ENCODE measurements at places on chromosomes 12 and 14.

DNA sequence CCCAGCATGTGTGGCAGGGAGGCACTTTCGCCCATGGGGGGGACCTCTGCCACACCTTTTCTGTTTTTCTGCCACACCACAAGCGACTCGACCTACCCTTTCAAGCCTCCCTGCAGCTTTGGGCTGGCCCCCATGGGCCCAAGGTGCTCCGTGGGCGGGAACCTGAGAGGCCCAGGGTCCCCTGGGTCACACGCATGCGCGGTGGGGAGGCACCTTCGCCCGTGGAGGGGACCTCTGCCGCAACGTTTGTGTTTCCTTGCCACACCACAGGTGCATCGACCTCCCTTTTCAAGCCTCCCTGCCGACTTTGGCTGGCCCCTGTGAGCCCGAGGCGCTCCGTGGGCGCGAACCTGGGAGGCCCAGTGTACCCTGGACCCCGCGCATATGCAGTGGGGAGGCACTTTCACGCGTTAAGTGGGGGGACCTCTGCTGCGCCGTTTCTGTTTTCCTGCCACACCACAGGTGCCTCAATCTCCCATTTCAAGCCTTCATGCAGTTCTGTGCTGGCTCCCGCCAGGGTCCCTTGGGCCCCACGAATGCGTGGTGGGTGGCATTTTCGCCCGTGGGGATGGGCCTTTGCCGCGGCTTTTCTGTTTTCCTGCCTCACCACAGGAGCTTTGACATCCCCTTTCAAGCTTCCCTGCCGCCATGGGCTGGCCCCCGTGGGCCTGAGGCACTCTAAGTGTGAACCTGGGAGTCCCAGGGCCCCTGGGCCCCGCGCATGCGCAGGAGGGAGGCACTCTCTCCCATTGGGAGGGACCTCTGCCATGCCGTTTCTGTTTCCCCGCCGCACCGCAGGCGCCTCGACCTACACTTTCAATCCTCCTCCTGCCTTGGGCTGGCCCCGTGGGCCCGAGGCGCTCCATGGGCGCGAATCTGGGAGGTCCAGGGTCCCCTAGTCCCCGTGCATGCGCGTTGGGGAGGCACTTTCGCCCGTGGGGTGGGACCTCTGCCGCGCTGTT, 332.2 kb downstream of the ALG10 start:
- DNase-seq: no peak

DNA sequence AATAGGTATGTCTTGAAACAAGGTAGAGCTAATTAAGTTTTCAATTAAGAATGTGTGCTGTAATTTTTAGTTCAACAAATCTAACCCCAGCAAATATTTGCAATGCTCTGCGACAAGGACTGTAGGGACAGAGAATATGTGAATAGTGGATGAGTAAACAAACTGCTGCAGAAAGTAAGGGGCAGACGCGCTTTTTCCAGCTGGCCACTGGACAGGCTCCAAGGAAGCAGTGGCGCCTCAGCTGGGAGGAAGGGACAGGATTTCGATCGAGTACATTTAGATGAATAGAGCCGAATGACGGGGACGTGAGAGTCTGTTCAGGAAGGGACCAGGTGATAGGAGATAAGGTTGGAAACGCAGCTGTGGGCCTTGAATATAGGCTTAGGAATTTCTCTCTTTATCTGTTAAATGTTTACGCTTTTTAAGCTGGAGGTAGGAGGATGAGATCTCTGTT, 69.3 kb downstream of the ELK3 start:
- DNase-seq: no peak

DNA sequence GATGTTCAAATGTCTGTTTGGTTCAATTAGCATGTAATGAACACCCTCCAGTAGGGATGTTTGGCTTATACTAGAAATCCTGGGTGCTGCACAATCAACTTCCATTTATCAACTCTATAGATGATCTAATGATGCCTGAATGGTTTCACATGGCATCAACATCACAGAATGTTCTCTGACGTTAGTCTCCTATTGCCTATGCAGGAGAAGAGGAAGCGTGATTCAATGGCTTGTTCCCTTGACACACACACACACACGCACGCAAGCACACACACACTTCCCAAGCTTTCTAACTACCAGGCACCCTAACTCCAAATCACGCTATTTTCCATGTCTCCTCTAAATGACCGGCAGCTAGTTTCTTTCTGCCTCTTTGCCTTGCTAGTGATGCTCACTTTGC, 49.3 kb downstream of the PKP2 start:
- no peak for DNase-seq

GRCh38 chr14:54662491-54663133, 95.7 kb downstream of the SAMD4A start:
- no peak for DNase-seq

- DNase-seq: no peak
Observed at GRCh38 chr14:87113286-87113685, 879.7 kb downstream of the GALC start.

DNA sequence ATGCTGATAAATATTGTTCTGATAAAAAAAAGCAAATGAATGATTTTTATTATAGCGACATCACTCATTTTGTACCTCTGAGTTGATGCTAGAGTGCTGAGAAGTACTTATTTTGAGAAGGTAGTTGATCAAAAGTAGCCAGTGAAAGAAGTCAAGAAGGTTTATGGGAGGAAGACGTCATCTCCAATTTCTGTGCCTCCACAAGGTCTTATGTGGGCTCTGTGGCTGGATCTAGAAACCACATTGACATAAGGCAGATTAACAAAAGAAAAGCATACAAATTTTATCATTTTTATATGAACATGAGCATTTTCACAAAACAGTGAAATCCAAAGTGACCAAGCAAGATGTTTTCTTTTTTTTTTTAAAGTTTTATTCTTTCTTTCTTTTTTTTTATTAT, 289.5 kb upstream of the FAR2 start:
- no peak for DNase-seq

DNA sequence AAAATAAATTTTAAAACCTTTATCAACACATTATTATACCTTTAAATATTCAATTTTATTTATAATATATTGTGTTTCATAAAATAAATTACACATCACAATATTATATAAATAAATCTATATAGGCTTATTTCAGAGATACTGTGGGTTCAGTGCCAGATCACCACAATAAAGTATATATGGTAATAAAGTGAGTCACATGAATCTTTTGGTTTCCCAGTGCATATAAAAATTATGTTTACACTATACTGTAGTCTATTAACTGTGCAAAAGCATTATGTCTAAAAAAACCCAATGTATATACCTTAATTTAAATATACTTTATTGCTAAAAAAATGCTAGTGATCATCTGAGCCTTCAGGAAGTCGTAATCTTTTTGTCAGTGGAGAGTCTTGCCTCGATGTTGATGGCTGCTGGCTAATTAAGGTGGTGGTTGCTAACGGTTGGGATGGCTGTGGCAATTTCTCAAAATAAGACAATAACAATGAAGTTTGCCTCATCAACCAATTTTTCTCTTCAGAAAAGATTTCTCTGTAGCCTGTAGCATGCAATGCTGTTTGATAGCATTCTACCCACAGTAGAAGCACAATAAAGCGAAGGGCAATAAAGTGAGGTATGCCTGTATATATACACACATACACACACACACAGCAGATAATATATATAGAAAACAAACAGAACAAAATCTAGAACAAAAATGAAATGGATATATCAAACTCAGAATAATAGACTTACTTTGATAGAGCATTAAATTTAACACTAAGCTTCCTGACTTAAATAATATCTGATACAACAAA, 32.4 kb downstream of the CCDC59 start:
- DNase-seq: no peak

GRCh38 chr14:38366374-38366773, 110.5 kb upstream of the CLEC14A start:
- no peak for DNase-seq

DNA sequence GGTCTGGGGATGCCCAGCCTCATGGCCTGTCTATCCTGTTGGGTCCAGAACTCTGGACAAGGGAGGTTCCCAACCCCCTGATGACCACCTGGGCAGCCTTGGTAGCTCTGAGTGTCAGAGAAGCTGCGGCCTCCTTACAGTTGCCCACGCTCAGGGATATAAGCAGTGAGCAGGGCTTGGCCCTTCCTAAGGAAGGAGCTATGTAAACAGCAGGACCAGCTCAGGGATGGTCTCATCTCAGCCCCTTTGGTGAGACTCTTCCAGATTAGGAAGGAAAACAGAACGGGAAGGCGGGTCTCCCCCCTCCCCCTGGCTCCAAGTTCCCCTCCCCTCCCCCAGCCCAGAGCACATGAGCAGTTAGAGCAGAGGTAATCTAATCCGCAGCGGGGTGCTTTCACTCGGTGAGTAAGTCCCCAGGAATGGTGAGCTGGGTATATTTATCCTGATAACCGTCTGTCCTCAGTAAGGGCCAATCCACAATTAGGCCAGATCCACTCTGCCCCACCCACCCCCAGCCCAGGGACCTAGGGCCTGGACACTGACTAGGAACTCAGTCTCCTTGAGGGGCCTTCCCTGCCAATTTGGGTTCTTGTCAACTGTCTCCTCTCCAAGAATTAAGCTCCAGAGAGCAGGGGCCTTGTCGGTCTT, 29.5 kb upstream of the RPLP0 start:
- DNase-seq: no peak

DNA sequence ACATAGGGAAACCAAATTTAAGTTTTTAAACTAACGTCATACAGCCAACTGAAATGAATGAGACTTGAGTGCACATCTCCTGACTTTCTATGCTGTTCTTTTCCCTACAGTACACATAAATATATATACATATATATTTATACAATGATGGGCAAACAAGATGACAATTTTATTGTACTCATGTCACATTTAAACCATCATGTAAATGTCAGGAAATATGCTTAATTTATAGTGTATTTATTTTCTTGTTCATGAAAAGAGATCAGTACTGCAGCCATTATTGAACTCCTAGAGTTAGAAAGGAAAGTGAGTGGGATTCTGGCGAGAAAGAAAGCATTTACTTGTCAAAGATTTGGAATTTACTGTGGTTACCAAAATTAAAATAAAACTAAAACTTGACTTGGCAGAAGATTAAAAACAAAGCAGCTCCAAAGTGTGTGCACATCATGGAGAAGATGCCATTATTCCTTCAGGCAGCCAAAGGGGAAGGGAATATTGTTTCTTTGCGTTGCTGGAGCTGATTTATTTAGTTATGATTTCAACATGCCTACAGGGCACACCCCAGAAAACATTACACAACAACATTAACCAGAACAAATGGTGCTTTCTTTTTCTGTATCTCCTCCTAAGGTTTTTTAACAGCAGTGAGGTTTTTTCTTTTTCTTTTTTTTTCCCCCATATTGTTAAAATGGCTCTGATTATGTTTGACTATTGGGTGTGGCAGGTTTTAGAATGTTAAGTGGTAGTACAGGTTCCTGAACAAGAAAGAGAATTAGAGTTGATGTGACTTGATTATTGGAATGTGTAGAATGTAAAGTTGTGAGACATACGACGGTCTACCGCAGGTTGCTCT, 144.6 kb downstream of the RAD51B start:
- no peak for DNase-seq

DNA sequence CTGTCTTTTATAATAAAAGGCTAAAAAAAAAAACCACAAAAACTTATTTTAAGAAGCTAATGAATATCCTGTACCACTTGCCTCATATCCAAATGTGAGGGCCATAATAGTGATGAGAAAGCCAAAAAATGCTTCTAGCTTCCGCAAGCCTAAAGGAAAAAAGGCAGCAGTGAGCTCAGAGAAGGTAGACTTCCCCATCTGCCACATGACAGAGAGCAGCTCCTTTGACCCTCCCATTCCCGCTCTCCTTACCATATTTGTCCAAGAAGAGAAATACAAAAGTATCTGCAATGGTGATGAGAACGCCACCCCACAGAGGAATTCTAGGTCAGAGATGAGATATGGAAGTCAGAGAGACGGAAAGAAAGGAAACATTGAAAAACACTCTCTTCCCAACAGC, 27.1 kb downstream of the SLC11A2 start:
- no peak for DNase-seq

- DNase-seq: no peak
Observed at GRCh38 chr12:93426412-93426805, 15.3 kb downstream of the UBE2N start.

- DNase-seq: no peak
Observed at GRCh38 chr12:84508851-84509260, 403.7 kb downstream of the SLC6A15 start.

GRCh38 chr12:110636516-110636915, 22.6 kb downstream of the TCTN1 start:
- no peak for DNase-seq

DNA sequence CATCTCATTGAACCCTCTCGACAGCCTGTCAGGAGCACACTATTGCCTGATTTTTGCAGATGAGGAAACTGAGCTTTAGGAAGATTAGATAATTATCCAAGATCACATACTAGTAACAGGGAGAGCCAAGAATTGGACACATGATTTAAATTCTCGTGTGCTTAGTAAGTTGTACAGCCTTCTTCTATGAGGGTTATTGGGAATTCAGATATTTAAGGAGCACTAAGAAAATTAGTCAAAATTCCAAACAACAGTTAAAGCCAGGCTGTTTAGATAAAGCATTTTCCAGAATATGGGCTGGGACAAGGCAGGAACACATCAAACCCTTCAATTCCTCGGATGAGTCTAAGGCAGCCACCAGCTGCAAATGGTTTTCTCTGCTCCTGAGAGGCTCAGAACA, 148.8 kb downstream of the TMEM30B start:
- DNase-seq: no peak

DNA sequence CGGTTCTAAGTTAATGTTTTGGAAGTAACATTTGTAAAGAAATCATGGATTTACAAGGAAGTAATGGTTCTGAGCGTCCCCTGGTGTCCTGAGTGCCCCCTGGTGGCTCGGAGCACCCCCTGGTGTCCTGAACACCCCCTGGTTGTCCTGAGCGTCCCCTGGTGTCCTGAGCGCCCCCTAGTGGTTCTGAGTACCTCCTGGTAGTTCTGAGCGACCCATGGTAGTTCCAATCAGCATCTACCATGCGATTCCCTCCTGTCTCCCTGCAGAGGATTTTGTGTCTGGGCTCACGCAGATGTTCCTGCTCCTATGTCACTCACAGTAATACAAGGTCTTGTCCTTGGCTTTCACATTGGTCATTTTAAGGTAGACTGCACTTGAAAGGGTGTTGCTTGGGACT, 1352.9 kb downstream of the TMEM121 start:
- DNase-seq: no peak

GRCh38 chr14:33271216-33271615, 332.5 kb downstream of the NPAS3 start:
- DNase-seq: no peak

DNA sequence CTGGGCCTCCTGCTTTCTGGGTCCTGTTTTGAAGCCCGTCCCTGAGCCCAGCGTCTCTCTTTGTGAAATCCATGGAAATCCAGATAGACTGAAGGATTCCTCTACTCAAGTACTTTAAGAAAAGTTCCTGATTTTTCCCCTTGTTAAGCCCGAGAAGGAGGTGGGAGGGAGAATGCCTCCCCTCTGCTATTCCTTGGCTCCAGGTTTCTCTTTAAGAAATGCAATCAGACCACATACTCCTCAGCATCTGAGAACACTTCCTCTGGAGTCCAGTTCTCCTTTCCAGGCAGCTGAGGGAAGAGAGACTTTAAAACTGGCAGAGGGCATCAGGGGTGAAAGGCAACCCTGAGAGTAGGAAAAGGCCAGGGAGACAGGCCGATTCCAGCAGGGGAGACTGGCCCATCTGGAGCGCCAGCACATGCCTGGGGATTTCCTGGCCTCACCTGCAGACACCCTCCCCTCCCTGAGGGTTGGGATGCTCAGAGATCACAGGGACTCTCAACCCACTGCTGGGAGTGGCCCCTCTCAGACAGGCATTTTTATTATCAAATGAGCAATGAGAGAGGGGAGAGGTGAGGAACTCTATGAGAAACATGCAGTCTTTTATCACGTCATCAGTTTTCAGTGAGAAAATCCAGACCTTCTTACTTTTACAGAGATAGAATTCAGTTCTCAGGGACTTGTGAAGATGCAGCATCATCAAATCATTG, 2.0 kb upstream of the EMP1 start:
- no peak for DNase-seq

Data from activated CD4-positive, CD25-positive, alpha-beta regulatory T cell (primary cell).